ENCODE measurements at places on chromosomes 13 and 19. TPM values are rescaled to one million over a fixed set of nuclear protein-coding genes. Genes with fewer than 3 reads are reported as not detected.

The NOVA2 gene
- total RNA-seq, result 6.4 TPM

The LRRC25 gene
- 53.7 TPM for total RNA-seq

The NAPSA gene
- total RNA-seq, result 1,284 TPM

The CGB2 gene
- not detected for total RNA-seq

The CATSPERD gene
- not detected for total RNA-seq

- no peaks in the 10 kb centered on the region for H3K36me3 ChIP-seq
- H3K27me3 ChIP-seq, result peaks cover 9% of the 10 kb centered on the region
- no peak overlapping the region for H3K27ac ChIP-seq
- no peak overlapping the region for H3K4me3 ChIP-seq
- DNase-seq, result peak; percentile 62
Measured at GRCh38 chr19:30403203-30403985, 31.2 kb downstream of the ZNF536 start.

The SLC25A30 gene
- 25.1 TPM for total RNA-seq

The CYP2A7 gene
- not detected for total RNA-seq

The SBK2 gene
- not detected for total RNA-seq

Data from left lung (tissue), 14 donors.